ENCODE measurements at places on chromosomes 4 and X.
A peak's percentile ranks its signal among the peaks of the same experiment; 100 is the strongest.

DNA sequence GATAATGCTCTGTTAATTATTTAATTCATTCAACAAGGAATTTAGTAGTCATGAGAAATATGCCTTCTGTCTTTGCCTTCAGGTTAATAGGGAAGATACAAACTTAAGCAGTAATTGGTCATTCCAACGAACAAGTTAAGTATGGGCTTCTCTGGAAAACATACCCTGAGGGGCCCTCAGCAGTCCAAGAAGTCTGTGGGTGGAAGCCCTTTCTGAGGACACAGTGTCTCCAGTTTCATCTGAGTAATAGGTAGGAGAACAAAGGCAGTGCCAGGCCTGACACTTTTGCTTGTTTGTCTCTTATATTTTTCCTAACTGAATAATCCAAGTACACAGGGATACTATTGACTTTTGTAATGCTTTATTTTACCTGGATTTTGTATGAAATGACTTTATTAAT is 262.5 kb downstream of the FBXW7 start:
- DNase-seq, result no peak

DNA sequence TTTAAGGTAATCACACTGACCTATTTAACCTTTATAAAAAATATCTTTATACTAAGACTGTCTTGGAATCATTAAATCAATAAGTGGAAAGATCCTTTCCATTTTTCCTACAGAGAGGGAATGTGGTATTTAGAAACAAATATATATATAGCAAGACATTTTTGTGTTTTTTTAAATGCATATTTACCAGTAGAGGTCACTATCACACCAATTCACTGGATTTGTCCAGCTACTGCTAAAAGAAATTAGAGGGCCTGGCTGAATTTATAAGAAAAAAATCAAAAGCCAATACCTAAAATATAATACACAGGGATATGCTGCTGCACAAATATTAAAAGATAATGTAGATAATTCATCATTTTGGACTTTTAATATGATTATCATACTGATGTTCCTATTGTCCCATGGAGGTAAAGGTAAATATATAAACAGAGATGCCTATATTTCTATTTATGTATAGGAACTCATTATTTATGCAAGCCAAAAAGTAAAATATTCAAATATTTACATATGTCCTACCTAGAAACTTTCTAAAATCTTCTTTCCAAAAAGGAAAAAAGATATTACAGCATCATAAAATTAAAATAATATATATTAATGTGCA is 69.5 kb downstream of the PDE5A start:
- DNase-seq, result peak; percentile 54

- DNase-seq, result no peak
Observed at GRCh38 chrX:140764401-140764919, 54.9 kb downstream of the LINC00632 start.

DNA sequence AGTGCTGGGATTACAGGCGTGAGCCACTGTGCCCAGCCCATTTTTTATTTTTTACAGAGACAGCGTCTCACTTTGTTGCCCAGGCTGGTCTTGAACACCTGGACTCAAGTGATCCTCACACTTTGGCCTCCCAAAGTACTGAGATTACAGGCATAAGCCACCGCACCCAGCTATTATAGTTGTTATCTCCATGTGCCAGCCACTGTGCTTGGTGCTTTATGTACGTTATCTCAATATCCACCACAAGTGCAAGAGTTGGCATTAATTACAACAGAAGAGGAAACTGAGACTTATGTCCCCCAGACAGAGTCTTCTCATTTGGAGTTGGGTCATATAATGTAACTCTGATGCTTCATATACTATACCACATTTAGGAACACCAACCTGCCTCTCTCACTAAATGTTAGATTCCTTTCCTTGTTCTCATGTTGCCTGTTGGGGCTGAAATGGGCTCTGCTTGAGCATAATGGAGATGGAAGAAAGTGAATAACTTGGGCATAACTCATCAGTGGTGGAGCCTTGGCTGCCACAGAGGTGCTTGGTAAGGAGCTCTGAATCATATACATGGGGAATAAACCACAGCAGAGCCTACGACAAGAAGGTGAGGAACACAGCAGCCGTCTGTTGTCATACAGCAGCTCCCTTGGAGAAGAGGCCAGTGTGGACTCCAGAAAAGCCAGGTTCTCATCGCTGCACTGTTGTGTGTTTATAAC is 84.3 kb downstream of the SPRY1 start:
- DNase-seq, result peak; percentile 78

GRCh38 chr4:156615066-156615531 is 356.5 kb downstream of the PDGFC start:
- no peak for DNase-seq

- no peak for DNase-seq
Observed at GRCh38 chr4:124121461-124121971, 591.0 kb downstream of the ANKRD50 start.

GRCh38 chr4:187908731-187909130 is 86.8 kb upstream of the ZFP42 start:
- DNase-seq, result no peak

DNA sequence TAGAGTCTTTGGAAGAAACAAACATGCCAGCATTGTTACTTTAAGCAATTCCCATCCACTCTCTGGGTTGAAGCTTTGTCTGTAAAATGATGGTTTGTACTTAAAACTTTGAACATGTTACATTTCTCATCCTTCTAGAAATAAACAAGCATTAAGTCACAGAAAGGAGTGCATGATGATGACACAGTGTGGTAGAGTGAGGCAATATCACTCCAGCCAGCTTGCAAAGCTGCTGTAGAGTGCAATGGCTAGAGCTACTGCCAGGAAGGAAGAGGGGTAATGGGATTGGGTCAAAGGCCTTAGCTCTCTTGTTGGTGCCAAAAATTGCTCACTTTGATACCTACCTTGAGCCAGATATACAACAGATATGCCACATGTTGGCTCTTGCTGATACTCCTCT is 12.3 kb upstream of the ENOX2 start:
- no peak for DNase-seq

- peak; percentile 38 for DNase-seq
Observed at GRCh38 chrX:32530802-32531403, 680.4 kb downstream of the DMD start.

GRCh38 chr4:71009086-71009485 is 15.6 kb downstream of the DCK start:
- DNase-seq, result no peak

GRCh38 chr4:116665716-116666115 is 419.7 kb downstream of the TRAM1L1 start:
- DNase-seq, result no peak

- DNase-seq, result no peak
Observed at GRCh38 chrX:105461016-105461415, 240.5 kb upstream of the TEX13A start.

DNA sequence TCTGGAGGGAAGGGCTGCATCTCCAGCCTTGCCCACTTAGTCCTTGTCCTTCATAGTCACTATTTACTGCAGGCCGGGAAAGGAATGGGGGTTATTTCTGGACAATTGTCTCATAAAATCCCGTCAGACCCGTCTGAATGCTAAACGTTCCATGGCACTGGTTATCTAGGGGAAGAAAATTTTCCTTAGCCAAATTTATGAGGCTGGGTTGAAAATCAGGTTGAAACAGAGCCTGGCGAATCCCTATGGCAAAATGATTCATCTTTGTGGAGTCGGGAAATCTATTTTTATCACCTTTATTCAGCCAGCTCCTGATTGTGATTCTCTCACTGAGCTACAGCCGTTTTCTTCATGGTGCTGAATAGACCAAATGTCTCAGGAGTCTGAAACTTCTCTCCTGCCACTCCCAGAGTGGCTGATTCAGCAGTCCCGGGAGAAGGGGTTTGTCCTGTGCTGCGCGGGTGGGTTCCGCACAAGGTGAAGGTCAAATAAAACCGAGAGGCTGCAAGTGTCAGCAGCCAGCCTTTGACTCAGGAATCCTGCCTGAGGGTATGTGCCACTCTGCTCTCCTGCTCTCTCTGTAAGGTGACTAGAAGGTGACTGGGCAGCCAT is 1.0 kb downstream of the LIMCH1 start:
- no peak for DNase-seq

GRCh38 chrX:154505734-154506133 is 10.3 kb downstream of the FAM3A start:
- DNase-seq, result no peak

- no peak for DNase-seq
Observed at GRCh38 chrX:108420481-108420880, 17.7 kb downstream of the COL4A6 start.

- peak; percentile 41 for DNase-seq
Observed at GRCh38 chrX:135112096-135112729, 8.1 kb downstream of the ETDB start.

GRCh38 chrX:17628976-17629375 is 108.3 kb upstream of the SCML1 start:
- DNase-seq, result no peak

- no peak for DNase-seq
Observed at GRCh38 chr4:32624943-32625603, 1904.9 kb downstream of the PCDH7 start.

DNA sequence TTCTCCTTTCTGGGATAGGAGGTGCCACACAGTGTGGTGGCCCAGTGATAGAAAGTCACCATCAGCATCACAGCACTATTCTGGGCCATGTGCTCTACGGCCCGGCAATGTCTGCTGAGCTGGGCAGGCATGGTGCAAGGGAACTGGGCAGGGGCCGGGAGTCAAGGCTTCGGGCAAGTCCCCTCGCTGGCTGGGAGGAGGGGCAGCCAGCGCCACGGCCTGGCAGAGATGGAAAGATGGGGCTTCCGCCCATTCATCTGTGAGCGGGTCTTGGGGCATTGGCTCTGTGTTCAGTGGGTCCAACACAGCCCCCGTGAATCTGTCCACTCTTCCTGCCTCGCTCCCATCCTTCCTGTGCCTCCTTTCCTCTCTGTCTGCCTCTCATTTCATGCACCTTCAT is 7.1 kb upstream of the ATP2B3 start:
- no peak for DNase-seq

GRCh38 chr4:184059099-184059498 is 154.0 kb downstream of the STOX2 start:
- no peak for DNase-seq
